Activated CD4-positive, alpha-beta T cell treated with anti-CD3 and anti-CD28 coated beads, Interleukin-2, amount 50 U/mL, for 24 hours (primary cell): ENCODE measurements at places on chromosomes 5 and 9.

DNA sequence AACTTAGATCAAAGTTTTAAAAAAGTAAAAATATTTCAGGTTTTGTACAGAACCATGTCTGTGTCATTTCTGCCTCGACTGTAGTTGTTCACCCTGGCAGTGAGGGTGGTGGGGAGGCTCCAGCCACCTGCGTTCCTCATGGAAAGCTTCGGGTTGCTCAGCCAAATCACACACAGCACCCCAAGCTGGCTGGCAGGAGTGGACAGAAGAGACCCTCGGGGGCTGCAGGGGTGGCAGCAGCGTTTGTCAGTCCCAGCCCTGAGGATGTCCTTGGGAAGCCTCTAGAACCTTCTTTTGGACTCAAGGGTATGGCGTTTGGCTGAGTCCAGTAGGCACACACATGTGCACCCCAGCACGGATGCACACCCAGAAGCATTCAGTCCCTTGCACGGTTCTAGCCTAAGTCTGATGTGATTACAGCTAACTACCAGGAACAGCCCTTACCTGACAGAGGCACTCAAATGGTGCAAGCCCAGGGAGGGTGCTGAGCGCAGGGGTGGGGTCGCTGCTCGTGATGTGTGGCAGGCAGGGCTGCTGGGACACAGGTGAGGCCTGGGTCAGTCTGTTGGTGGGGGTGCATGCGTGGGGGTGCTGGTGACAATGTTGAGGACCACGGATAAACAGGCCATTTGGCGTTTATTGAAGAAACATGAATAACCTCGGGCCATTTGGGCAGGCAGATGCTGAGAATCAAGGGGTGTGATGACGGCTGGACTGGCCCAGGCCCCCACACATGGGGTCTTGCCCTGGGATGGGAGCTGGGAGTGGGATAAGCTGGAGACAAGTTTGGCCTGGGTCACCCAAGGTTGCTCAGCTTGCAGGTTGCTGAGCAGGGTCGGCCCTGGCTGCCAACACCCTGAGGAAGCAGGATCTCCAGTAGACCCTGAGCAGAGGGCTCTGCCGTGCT is 103.4 kb downstream of the PHF2 start:
- no peak for DNase-seq

DNA sequence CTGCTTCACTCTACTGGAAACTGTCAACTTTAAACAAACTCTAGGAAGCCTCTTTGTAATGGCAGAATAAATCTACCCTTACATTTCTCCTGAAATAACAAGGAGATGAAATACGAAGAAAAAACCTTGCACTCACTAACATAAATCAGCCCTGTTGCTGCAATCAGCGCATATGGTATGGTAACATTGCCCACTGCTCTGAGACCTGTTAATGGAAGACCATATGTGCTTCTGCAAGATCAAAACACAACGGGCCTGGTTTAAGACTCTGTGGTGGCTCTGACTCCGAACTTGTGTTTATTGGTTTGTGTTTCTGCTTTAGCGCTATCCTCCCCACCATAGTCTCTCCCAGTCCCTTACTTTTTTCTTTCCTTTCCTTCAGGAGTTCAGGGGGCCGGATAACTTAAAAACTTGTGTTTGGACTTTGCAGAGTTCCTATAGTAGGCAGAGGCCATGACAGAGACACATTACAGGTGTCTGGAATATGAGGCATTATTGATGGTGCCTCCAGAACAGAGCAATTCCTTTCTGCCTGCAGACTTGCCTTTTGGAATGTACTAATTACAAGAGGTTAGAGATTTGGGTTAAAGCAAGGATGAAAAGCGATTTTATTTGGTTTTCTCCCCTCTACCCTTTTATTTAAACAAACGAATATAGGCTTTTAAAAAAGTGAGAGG is 110.8 kb downstream of the PSAT1 start:
- DNase-seq: no peak

- DNase-seq: no peak
Observed at GRCh38 chr5:168311061-168311566, 19.7 kb downstream of the WWC1 start.

DNA sequence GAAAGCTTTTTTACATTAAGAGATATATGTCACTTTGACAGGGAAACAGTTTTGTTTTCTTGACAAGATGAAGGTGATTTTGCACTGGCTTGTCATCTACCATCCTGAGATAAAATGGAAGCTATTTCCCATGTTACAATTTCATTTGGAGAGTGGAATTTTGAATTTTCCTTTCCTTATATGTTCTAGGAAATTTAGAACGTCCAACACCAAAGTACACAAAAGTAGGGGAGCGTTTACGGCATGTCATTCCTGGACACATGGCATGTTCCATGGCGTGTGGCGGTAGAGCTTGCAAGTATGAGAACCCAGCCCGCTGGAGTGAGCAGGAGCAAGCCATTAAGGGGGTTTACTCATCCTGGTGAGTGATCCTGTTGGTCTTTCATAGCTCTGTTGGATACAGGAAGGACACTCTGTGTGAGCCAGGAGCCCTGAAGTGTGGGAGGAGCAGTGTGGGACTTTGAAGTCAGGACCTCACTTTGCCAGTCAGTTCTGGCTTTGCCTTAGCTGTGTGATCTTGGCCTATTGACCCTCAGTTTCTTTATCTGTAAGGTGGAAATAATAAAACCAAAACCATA is 887 bp downstream of the PTPDC1 start:
- no peak for DNase-seq

GRCh38 chr5:112823656-112824055 is 37.4 kb upstream of the SRP19 start:
- no peak for DNase-seq

DNA sequence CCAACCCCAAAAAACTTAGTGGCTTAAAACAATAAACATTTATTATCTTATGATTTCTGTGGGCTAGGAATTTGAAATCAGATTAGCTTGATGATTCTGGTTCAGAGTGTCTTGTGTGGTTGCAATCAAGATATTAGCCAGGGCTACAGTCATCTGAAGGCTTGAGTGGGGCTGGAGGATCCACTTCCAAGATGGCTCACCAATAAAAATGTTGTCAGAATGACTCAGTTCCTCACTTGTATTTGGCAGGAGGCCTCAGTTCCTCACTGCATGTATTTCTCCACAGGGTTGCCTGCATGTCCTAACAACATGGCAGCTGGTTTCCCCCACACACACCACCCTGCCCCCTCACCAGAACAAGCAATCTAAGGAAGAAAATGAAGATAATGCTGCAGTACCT is 98.2 kb upstream of the NIPBL start:
- no peak for DNase-seq

DNA sequence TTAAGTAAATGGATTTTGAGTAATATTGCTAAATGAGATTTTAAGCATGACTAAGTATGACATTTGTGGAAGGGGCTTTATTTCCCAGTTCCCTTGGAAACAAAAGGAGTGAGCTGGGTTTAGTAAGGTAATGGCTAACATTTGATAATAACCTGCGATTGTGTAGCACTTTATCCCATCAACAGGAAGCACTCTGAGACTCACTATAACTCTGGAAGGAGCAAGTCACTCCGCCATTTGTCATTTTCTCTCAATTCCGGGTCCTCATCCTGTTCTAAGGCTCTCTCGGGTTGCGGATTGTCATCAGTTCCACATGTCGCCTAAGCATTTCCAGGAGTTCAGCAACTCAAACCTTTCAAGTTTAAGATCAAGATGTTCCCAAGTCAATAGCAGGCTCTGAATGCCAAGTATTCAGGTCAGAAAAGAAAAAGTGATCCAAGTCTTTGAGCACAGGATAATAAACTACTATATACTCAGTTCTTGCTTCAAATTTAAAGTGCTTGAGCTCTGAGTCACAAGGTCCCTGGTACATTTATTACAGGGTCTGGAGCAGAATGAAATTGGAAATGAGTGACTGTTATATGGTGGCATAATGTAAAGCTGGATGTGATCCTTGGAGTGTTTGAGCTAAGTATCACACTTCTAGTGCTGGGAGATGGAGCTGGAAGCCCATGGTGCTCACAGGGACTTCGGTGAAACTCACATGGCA is 39.3 kb downstream of the CAPSL start:
- no peak for DNase-seq

GRCh38 chr9:114321759-114322158 is 1.1 kb upstream of the ORM1 start:
- DNase-seq: no peak

GRCh38 chr9:130023144-130023787 is 19.7 kb downstream of the FNBP1 start:
- DNase-seq: no peak

- no peak for DNase-seq
Observed at GRCh38 chr9:82275258-82275927, 286.8 kb downstream of the SPATA31D1 start.

DNA sequence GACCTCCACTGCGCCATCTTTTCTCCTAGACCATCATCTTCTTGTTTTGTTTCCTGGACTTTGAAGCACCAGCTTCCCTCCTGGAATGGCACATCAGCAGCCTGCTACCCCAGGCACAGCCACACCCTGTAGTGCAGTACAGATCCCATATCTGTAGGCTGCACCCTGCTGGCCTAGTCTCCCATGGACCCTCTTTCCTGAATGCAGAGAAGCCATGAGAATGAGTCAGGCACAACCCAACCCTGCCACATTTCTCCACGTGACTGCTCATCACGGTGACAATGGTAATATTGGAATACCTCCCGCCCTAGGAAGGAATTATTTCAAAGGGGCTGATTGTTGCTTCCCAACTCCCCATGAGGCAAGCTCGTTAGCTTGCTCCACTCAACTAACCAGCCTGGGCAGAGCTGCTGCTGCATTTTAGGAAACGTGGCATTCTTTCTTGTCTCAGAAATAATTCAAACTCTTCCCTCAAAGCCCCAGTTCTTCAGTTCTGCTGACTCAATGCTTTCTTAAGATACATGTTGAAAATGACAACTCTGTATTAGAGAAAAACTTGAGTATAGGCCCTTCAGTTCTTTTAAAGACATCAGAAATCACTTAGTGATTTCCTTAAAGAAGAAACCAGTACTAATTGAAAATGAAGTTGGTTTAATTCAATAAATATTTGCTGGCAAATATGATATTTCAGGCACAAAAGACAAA is 328.1 kb downstream of the MLLT3 start:
- DNase-seq: no peak

- peak; percentile 94 for DNase-seq
Observed at GRCh38 chr5:151447174-151448037, at the start of gene SLC36A1. Gene SLC36A1 (plus strand): TSS chr5:151447603. CDS start chr5:151458793, 11,190 bp downstream.

DNA sequence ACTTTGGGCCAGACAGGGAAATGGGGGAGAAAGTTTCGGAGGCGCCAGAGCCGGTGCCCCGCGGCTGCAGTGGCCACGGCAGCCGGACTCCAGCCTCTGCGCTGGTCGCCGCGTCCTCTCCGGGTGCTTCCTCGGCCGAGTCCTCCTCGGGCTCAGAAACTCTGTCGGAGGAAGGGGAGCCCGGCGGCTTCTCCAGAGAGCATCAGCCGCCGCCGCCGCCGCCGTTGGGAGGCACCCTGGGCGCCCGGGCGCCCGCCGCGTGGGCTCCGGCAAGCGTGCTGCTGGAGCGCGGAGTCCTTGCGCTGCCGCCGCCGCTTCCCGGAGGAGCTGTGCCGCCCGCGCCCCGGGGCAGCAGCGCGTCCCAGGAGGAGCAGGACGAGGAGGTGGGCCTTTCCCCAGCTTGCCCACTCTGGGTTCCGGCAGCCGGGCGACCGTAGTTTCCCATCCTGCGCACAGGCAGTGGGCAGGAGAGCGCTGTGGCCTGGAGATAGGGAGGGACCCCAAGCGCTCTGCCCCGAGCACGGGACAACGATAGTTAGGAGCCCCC is 516 bp downstream of the MAST4 start:
- no peak for DNase-seq
